A172 (cell line): ENCODE measurements at places on chromosomes 7 and 10.

GRCh38 chr7:159027789-159028507 is 116.7 kb downstream of the VIPR2 start:
- no peak for DNase-seq

DNA sequence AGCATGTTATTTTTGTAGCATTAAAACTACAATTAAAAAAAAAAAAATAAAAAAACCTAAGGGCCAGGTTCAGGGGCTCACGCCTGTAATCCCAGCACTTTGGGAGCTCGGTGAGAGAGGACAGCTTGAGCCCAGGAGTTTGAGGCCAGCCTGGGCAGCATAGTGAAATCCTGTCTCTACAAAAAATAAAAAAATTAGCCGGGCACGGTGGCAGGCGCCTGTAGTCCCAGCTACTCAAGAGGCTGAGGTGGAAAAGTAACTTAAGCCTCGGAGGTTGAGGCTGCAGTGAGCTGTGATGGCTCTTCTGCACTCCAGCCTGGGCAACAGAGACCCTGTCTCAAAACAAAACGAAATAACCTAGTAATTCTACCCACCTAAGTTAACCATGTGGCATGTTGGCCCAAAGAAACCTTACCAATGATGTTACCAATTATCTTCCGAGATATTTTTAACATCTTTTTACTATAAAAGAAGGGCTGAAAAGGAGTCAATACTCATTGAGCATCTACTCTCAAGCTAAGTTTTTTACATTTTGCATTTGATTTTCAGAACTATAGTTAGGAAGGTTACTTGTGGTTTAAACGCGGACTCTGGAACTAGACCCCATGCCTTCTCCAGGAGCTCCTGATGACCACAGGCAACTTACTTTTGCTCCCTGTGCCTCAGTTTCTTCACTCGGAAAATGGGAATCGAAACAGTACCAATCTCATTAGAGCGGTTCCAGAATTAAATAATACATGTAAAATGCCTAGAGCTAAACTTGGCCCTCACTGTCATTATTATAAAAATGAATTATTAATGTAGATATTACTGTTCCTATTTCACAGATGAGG is 1.4 kb downstream of the ITGB1 start:
- no peak for DNase-seq

DNA sequence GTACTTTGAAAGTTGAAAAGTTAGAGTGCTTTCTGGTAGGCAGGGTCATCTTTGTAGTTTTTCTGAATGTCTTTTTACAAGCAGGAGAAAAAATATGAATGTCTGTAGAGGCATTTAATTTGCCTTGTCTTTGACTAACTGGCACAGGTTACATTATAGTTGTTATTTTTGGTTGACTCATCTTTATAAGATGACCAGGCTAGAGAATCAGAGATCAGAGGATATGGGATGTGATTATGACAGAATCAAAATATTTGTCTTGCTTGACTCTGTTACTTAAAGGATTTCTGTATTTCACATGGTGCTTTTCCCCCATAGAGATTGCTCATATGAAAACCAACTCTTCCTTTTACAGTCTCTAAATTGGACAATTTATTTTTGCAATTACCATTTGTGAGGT is 2.4 kb downstream of the ZMYND11 start:
- peak; percentile 56 for DNase-seq

GRCh38 chr7:28759475-28759971 is 198.6 kb downstream of the TRIL start:
- peak; percentile 61 for DNase-seq

GRCh38 chr7:19293431-19293830 is 148.2 kb upstream of the FERD3L start:
- DNase-seq = no peak

DNA sequence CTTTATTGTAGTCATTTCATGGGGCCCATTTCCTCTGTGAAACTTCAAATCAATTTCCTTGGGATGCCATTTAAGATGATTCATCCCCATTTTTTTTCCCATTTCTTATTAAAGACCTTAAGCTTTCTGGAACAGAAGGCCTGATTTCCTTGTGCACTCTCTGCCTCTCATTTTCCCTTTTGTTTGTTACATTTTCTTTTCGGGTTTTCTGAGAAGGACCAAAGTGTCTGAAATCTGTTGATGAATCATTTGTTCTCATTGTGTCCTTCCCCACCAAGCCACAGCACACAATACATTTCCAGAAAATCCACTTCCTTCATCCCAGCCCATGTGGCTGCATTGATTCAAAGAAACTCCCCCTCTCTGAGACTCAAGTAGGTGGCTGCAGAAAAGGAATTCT is 372.4 kb downstream of the SFMBT2 start:
- DNase-seq = no peak

GRCh38 chr7:11604505-11604904 is 227.5 kb downstream of the THSD7A start:
- DNase-seq = no peak
